AG10803 (cell line): ENCODE measurements at places on chromosomes 11 and 22.

GRCh38 chr11:132961453-132961852 lies 570.8 kb downstream of the OPCML start:
- no peak for DNase-seq

GRCh38 chr22:27063841-27064240 lies 406.5 kb downstream of the MIAT start:
- no peak for DNase-seq

- peak; percentile 26 for DNase-seq
These were observed 1.6 kb upstream of the TSPAN18 start for GRCh38 chr11:44725016-44725685.

- peak; percentile 76 for DNase-seq
These were observed 69.2 kb upstream of the RRM1 start for GRCh38 chr11:4025248-4025966.

DNA sequence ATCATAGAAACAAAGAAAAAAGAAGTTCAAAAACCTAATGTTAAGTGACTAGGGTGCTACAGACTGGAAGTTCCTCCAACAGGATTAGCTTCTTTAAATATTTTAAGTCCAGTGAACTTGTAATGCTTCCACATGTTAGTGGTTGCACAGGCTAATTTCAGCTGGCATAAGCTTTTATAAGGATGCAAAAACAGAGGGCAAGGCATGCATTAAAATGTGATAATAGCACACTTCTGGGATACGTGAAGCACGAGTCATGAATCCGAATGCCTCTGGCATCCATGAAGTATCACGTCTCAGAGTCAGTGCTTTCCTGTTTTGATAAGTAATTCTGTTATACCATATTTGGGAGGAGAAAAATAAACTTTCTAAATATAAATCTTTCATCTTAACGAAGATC lies 106.8 kb downstream of the DCDC1 start:
- peak; percentile 72 for DNase-seq

- peak; percentile 28 for DNase-seq
These were observed 5.7 kb downstream of the CDCA5 start for GRCh38 chr11:65078151-65078550.

DNA sequence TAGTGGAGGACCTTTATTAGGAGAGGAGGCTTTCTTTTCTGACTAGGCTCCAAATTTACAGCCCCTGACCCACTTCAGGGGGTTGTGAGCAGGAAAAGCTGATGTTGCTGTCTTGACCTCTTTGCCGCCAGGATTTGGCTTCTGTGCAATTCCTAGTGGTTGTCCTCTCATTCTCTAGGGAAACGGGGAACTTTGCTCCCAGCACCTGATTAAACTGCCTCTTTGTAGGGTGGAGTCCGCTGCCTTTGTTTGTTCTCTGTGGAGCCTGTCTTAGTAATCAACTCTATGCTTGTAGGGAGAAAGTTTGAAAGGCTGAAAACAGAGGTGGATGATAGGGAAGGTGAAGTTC lies 16.3 kb downstream of the CTNND1 start:
- no peak for DNase-seq

DNA sequence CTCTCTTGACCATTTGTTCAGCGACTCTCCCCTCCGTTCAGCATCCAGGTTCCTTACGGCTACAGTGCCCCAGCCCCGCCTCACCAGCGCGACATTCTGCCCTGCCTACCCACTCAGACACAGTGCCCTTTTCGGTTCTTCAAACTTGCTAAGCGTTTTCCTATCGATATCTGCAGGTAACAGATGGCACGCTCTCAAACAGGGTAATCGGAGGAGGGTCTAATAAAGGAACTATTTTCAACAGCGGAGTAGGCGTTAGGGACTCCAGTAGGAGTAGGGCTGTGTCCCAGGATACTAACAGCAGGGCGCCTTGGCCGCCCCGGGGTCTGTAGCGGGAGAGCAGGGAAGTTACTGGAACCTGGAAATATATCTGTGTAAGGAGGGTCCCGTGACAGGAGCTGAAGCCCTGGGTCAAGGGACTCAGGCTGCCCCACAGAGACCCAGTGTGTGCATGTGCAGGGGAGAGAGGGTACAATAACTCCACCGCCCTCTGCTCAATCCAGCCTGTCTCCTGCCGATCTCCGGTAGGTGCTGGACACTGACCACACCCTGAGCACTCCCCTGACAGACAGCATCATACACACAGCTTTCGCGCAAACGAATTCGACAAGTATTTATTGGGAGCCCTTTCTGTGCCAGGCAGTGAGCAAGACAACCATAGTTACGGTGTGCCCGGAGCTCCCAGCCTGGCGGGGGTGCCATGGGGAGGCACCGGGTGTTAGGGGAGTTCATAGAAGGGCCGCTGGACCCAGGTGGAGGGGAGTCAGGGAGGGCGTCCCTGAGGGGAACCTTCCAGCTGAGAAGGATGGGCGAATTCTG lies 2.1 kb downstream of the KLHL35 start:
- DNase-seq: no peak

DNA sequence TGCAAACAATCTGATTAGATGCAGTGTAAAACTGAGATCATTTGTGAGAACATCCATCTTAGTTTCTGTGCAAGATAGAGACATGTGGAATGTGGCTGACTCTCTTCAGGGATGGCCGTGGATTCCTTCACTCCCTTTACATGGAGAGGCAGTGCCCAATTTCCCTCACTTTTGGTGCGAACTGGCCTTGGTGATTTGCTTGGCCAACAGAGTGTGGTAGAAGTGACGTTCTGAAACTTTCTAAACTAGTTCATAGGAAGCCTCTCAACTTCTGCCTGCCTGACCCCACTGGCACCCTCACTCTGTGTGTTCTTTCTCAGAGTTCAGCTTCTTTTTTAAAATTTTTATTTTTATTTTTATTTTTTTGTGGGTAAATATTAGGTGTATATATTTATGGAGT lies 9.9 kb upstream of the SYT13 start:
- no peak for DNase-seq

DNA sequence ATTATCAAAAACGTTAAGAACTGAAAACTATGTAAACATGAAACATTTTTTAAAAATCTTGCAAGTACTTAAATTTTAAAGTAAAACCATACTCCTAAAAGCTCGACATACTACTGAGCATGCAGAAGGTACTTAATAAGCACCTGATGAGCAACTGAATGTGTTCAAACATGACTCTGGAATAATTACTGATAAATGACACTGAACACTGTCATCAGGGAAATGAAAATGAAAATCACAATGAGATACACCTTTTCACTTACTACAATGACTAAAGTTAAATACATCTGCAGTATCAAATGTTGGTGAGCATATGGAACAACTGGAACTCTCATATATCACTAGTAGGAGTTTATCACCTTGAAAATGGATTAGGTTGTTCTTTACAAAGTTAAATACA lies 65.2 kb downstream of the PICALM start:
- DNase-seq: no peak

DNA sequence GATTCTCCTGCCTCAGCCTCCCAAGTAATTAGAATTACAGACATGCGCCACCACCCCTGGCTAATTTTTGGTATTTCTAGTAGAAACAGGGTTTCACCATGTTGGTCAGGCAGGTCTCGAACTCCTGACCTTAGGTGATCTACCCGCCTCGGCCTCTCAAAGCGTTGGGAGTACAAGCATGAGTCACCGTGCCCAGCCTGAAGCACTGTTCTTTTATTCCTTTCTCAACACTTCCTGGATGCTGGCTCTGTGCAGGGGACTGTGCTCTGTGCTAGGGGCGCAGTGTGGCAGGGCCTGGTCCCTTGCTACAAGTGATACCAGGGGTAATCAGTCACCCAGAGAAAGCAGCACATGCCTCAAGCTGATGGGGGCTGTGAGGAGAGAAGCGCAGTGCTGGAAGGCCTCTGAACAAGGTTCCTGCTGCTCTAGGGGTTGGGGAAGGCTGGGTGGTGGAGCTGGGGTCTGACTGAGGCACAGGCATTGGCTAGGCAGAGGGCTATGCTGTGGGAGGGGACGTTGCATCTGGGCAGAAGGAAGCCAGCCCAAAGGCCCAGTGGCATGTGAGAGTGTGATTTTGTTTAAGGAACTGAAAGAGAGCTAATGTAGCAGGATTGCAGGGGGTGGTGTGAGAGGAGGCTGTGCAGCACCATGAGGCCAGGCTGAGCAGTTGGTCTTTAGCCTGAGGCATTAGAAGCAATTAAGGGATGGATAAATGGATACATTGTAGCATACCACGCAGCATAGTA lies 42.5 kb downstream of the CABIN1 start:
- no peak for DNase-seq

DNA sequence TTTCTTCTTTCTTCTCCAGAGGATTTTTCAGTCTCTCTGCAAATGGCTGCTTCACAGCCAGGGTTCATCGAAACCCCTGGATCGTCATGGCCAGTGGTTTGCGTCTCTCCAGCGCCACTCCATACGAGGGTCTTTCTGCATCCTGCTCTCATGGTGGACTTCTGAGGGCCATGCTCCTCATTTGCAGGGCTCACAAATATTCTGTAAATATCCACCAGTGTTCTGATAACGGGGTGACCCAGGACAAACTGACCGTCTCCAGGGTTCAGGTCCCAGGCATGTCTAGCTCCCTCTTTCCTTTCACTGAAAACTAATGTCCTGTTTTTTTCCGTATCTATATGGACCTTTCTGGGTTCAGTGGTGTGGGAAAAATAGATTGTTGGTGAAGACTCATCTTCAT lies 15.7 kb upstream of the VPREB1 start:
- DNase-seq: no peak

- peak; percentile 16 for DNase-seq
These were observed 10.4 kb downstream of the PDHX start for GRCh38 chr11:34926831-34927132.

DNA sequence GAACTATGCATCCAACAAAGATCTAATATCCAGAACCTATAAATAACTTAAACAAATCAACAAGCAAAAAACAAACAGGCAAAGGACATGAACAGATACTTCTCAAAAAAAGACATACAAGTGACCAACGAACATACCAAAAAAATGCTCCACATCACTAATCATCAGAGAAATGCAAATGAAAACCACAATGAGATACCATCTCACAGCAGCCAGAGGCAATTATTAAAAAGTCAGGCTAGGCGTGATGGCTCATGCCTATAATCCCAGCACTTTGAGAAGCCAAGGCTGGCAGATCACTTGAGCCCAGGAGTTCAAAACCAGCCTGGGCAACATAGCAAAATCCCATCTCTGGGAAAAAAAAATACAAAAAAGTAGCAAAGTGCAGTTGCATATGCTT lies 10.7 kb downstream of the SAA4 start:
- DNase-seq: no peak

DNA sequence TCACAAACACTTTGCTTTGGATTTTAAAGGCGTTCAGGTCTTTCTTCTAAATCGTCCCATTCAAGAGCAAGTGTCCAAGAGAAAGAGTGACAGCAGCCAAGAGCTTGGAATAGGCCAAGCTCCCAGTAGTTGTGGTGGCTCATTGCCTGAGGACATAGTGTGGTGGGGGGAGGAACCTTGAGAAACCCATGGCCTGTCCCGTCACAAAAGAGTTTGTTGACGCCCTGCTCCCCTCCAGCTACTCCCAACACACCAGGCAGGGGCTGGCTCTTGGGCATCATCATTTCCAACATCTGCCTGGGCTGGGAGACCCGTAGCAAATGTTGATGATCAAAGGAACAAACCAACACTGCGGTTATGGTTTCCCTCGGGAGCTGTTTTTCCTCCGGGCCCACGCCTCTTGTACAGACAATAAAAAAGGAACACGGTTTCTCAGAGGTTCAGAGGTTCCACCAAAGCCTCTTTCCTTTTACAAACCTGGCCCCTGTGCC lies 20.8 kb downstream of the FADS3 start:
- peak; percentile 51 for DNase-seq

- DNase-seq: no peak
These were observed 72.6 kb downstream of the DEPDC5 start for GRCh38 chr22:31826443-31826842.

DNA sequence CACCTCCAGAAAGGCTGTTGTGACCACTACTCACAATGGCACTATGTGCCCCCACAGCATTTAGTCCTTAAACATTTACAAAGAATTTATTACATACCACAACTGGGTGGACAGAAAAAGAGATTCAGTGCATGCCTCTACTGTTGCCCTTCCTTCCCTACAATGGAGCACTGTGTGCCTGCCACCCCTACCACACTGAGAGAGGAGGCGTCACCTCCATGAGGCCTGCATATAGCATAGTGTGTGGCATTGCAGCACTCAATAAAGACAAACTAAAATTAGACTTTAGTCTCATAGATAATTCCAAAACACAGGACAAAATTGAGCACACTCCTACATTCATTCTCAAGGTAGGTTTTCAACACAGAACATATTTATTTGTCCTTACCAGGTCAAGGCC lies 25.8 kb downstream of the THAP12 start:
- DNase-seq: no peak

DNA sequence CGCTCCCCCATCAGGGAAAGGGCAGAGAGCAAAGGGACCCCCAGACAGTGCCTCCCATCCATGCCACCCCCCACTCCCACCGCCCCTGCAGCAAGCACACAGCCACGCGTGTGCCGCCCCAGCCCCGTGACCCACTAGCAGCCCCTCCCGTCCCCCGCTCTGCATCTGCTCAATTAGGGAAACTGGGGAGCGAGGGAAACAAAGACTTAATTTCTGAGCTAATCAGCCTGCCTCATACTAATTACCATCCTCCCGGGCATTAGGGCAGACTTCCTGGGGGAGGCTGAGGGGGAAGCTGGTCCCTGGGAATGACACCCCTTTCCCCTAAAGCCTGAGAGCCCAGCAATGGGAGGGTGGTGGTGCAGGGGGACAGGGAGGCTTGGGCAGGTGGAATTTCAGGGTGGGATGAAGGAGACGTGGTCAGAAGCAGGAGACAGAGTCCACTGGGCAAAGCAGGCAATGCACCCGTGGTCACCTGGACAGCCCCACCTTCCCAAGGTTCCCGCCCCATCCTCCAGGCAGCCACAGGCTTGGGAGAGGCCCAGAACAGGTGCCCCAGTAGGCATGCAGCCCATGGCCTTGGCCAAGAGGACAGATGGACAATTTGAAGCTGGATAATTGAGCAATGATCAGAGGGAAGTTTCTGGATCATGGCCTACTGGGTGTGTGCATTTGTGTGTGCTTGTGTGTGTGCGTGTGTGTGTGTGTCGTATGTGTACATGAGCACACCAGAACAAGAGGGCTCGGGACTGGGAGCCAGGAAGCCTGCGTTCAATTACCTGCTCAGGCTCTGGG lies 20.6 kb downstream of the ELFN2 start:
- DNase-seq: no peak

- DNase-seq: no peak
These were observed 9.9 kb downstream of the EIF1AD start for GRCh38 chr11:65992056-65992455.

DNA sequence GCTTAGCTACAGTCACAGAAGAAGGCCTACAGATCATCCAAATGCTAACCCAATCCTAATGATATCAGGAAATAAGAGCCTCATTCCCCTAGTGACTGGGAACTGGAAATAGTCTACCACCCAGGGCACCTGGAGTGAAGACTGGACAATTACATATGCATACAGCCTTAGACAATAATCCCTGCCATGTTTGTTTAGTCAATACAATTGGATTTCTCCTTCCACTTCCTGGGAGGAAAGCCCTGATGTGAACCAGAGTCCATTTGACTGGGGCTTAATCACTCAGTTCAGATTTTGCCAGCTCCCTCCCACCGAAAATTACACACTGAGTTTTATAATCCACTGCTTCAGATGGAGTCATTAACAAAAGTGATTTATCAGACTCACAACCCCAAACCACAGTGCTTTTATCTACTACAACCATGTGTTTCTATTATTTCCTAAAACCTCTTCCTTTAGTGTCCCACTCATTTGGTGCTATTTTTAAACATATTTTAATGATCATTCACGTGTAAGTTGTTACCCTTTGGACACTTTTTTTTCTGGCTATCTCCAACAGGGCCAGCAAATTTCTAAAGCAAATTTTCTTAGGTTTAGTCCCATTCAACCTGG lies 29.9 kb downstream of the CWF19L2 start:
- peak; percentile 8 for DNase-seq

- DNase-seq: peak; percentile 82
These were observed 21.5 kb downstream of the PICALM start for GRCh38 chr11:86047275-86047991.

GRCh38 chr11:92663539-92663938 lies 305.9 kb upstream of the MTNR1B start:
- peak; percentile 41 for DNase-seq
